Activated CD8-positive, alpha-beta T cell treated with anti-CD3 and anti-CD28 coated beads, Interleukin-2, amount 10 ng/mL, durations not matched to agents 7 days and 5 days (primary cell): ENCODE measurements at places on chromosomes 16 and 17.

- no peaks in the 10 kb centered on the region for H3K27me3 ChIP-seq
- no peak overlapping the region for H3K4me3 ChIP-seq
- no peak for DNase-seq
- H3K4me1 ChIP-seq, result peaks cover 37% of the 10 kb centered on the region
Measured at GRCh38 chr17:17062866-17063265, 20.6 kb downstream of the MPRIP start.

GRCh38 chr16:49644145-49644463, 211.8 kb downstream of the ZNF423 start:
- H3K36me3 ChIP-seq, result no peaks in the 10 kb centered on the region
- no peak overlapping the region for H3K27ac ChIP-seq
- H3K4me1 ChIP-seq, result no peaks in the 10 kb centered on the region
- H3K27me3 ChIP-seq, result no peaks in the 10 kb centered on the region

GRCh38 chr17:31815212-31815730, 43.8 kb downstream of the COPRS start:
- H3K4me1 ChIP-seq, result no peaks in the 10 kb centered on the region
- H3K36me3 ChIP-seq, result no peaks in the 10 kb centered on the region
- H3K27ac ChIP-seq, result no peak overlapping the region
- H3K4me3 ChIP-seq, result no peak overlapping the region
- peaks cover 9% of the 10 kb centered on the region for H3K27me3 ChIP-seq

GRCh38 chr16:71540-72401, 660 bp downstream of the RHBDF1 start:
- H3K27ac ChIP-seq, result no peak overlapping the region
- H3K36me3 ChIP-seq, result no peaks in the 10 kb centered on the region

DNA sequence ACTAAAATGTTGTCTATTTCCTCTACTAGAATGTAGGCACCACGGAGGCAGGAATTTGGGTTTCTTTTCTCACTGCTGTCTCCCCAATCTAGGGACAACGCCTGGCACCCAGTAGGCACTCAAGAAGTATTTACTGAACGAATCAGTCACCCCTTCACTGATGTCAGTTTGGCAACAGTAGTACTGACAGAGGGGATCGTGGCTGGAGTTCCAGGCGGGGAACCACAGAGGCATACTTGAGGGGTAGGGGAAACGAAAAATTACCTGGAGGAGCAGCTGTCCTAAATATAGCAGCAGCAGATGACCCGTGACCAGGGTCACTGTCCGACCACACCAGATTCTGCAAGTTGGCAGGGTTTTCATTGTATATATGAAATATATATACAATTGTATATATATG, 33.3 kb downstream of the TRIM25 start:
- peaks cover 3% of the 10 kb centered on the region for H3K27me3 ChIP-seq
- no peak for DNase-seq
- no peaks in the 10 kb centered on the region for H3K4me1 ChIP-seq
- peaks cover 6% of the 10 kb centered on the region for H3K36me3 ChIP-seq
- no peak overlapping the region for H3K4me3 ChIP-seq

DNA sequence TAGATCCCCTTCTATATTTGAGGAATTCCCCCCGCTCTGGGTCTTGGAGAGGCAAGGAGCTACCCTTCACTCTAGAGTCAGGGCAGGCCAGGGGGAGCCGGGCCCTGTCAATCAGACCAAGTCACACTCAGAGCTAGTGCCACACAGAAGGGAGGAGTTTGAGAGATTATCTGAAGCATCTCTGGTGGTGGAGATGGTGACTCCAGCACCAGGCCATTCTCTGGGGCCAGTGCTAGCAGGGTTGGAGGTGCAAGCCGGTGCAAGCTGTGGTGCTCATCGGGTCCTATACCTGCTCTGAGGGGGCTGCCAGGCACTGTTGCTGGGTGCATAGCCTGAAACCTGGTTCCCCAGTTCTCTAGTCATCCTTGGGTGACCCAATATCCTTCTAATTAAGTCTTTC, 201.2 kb downstream of the COPRS start:
- H3K36me3 ChIP-seq, result no peaks in the 10 kb centered on the region
- H3K4me1 ChIP-seq, result peaks cover 6% of the 10 kb centered on the region
- no peak overlapping the region for H3K27ac ChIP-seq
- peaks cover 19% of the 10 kb centered on the region for H3K27me3 ChIP-seq
- DNase-seq, result no peak

DNA sequence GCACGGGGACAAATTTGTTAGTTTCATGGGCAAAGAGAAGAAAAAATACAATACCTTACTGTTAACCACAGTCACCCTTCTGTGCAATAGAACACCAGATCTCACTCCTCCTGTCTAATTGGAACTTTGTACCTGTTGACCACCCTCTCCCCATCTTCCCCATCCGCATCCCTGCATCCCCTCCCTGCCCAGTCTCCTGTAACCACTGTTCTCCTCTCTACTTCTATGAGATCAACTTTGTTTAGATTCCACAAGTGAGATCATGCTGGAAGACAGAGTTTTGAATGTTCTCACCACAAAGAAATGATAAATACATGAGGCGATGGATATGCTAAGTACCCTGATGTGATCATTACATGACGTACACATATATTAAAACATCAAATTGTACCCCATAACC, 47.7 kb downstream of the CLEC16A start:
- peaks cover 89% of the 10 kb centered on the region for H3K4me1 ChIP-seq
- H3K27me3 ChIP-seq, result no peaks in the 10 kb centered on the region
- H3K27ac ChIP-seq, result peak overlapping the region; percentile 37
- H3K36me3 ChIP-seq, result peaks cover 73% of the 10 kb centered on the region
- H3K4me3 ChIP-seq, result no peak overlapping the region

- no peak overlapping the region for H3K4me3 ChIP-seq
Measured at GRCh38 chr17:31144428-31144827, 49.7 kb downstream of the NF1 start.

GRCh38 chr16:24635900-24636610, 93.4 kb upstream of the TNRC6A start:
- no peak overlapping the region for H3K4me3 ChIP-seq
- H3K4me1 ChIP-seq, result no peaks in the 10 kb centered on the region
- peaks cover 9% of the 10 kb centered on the region for H3K27me3 ChIP-seq
- H3K27ac ChIP-seq, result no peak overlapping the region
- no peaks in the 10 kb centered on the region for H3K36me3 ChIP-seq

GRCh38 chr16:5504064-5504781, 406.6 kb upstream of the EEF2KMT start:
- no peaks in the 10 kb centered on the region for H3K27me3 ChIP-seq
- H3K4me3 ChIP-seq, result no peak overlapping the region

GRCh38 chr16:9708972-9709620, 473.1 kb downstream of the GRIN2A start:
- no peak overlapping the region for H3K27ac ChIP-seq
- no peaks in the 10 kb centered on the region for H3K36me3 ChIP-seq
- no peaks in the 10 kb centered on the region for H3K27me3 ChIP-seq
- H3K4me3 ChIP-seq, result no peak overlapping the region
- H3K4me1 ChIP-seq, result no peaks in the 10 kb centered on the region

DNA sequence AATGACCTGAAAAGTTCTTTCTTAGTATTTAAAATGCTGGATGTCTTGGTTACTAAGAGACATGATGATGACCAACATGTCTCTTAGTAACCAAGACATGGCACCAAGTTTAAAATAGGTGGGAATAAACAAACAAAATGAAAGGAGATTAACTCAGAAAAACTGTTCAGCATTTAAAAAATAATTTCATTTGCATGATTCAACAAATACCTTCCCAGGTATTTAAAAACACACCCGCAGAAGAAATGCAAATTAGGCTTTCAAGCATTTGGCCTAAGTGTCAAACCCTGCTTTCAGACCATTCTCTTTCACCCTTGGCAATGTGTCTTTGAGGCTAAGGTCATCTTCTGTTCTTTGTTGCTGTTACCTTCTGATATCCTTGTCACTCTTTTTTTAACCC, 91.4 kb upstream of the CORO6 start:
- H3K27me3 ChIP-seq, result no peaks in the 10 kb centered on the region
- no peak overlapping the region for H3K4me3 ChIP-seq
- peaks cover 62% of the 10 kb centered on the region for H3K36me3 ChIP-seq
- peak overlapping the region; percentile 45 for H3K27ac ChIP-seq
- DNase-seq, result no peak

- H3K27me3 ChIP-seq, result no peaks in the 10 kb centered on the region
- no peak overlapping the region for H3K27ac ChIP-seq
- peaks cover 22% of the 10 kb centered on the region for H3K36me3 ChIP-seq
- no peaks in the 10 kb centered on the region for H3K4me1 ChIP-seq
- DNase-seq, result no peak
Measured at GRCh38 chr16:69934044-69934443, 17.1 kb upstream of the CLEC18A start.

- H3K27me3 ChIP-seq, result no peaks in the 10 kb centered on the region
- peaks cover 16% of the 10 kb centered on the region for H3K4me1 ChIP-seq
- peak overlapping the region; percentile 97 for H3K27ac ChIP-seq
- DNase-seq, result peak; percentile 76
- no peaks in the 10 kb centered on the region for H3K36me3 ChIP-seq
- no peak overlapping the region for H3K4me3 ChIP-seq
Measured at GRCh38 chr17:28871056-28871579, 16.3 kb downstream of the ERAL1 start.

DNA sequence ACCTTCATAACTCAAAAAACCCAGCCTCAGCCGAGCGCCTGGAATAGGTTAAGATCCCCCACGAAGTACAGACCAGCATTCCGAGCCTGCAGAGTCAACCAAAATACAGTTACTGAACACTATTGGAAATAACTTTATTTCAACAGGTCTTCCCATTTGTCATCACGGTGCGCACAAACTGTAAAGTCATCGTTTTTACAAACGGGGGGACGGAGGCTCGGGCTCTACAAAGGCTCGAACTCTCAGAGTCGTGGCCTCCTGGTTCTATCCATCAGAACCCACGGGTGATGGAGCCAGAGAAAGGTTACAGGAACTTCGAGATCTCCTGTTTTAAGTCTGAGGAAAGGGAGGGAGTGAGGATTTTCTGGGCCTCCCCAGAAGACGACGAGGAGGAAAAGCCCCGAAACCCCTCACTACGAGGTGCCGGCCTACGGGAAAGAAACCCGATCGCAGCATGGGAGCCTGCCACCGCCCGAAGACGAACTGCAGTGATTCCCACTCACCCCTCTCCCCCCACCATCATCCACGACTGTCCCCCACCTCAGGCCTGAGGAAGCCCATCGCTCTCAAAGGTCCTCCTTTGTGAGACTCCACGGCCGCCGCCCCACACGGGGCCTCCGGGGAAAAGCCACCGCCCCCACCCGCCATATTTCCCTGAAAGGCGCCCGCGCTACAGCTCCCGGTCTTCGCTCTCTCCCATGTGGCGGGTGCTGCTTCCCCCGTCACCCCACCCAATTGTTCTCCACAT, 917 bp downstream of the YWHAE start:
- peak overlapping the region; percentile 96 for H3K27ac ChIP-seq
- peak overlapping the region; percentile 94 for H3K4me3 ChIP-seq
- H3K36me3 ChIP-seq, result peaks cover 35% of the 10 kb centered on the region
- peaks cover 29% of the 10 kb centered on the region for H3K4me1 ChIP-seq
- no peaks in the 10 kb centered on the region for H3K27me3 ChIP-seq
